ENCODE measurements at places on chromosomes 12 and 14. TPM values are rescaled to one million over a fixed set of nuclear protein-coding genes. Genes with fewer than 3 reads are reported as not detected.

DNA sequence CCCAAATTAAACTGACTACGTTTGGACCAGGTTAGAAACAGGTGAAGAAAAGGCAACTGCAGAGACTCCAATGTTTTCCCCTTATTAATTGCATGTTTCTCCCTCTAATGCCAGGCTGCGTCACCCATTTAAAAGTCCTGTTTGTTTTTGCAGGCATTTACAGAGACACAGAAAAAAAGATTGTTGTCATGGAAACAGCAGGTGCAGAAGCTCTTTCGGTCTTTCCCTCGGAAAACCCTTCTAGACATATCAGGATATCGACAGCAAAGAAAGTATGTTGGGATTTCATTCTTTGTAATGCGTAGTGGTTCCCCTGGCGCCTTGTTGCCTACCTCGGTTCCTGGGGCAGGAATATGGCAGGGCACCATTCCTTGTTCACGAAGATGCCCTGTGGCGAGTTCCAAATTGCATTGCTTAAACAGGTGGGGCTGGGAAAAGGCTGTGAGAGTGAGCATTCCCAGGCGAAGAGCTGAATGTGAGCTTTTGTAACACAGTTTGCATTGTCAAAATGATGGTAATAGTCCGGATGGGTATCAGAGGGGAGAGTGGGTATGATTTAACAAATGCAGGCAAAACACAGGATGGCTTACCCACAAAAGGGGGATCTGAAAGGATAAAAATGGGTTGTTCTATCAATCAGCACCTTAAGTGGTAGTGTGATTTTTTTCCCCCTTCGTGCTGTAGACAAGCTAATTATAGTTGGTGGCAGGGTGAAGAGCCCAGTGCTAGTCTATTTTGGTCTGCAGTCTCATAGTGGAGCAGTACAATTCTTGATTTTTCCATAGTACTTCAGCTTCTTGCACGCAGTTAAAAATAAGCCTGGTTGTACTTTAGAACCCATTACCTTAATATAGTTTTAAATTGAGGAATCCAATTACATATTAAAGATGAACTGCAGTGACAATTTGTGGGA lies 132.4 kb downstream of the GCH1 start:
- peaks cover 28% of the 10 kb centered on the region for H3K27me3 ChIP-seq
- H3K36me3 ChIP-seq: no peaks in the 10 kb centered on the region
- DNase-seq: no peak
- H3K4me3 ChIP-seq: no peak overlapping the region

GRCh38 chr12:93125126-93125525 lies 196.0 kb upstream of the EEA1 start:
- DNase-seq: no peak
- no peaks in the 10 kb centered on the region for H3K36me3 ChIP-seq
- H3K27ac ChIP-seq: no peak overlapping the region
- H3K4me1 ChIP-seq: no peaks in the 10 kb centered on the region
- no peak overlapping the region for H3K4me3 ChIP-seq

DNA sequence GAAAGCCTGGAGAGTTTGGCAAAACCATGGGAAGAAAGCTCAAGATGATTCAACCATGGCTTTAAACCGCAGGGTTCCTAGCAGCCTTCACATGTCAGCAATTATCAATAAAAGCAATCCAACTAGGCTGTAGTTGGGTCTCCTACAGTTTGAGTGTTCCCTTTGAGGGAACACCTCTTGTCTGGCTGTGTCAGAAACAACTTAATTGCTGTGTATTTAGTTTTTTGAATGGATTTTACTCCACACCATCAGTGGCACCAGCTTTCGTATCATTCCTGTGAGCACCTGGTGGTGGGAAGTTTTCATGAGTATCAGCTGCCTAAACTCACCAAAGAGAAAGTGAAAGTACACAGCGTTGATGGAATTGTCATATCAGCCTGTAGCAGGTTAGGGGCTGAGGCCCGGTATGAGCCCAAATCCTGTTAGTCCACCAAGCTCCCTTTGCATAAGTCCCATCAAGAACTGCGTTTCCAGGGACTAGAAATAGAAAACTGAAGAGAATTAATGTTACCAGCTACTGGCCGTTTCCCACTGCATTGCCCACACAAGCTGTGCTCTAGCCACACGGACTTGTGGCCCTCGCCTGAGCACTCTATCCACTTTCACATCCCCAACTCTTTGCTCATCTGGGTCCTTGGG lies 10.9 kb upstream of the IL26 start:
- H3K27me3 ChIP-seq: peaks cover 14% of the 10 kb centered on the region
- H3K27ac ChIP-seq: peak overlapping the region; percentile 79
- peaks cover 3% of the 10 kb centered on the region for H3K36me3 ChIP-seq
- peaks cover 60% of the 10 kb centered on the region for H3K4me1 ChIP-seq
- peak; percentile 28 for DNase-seq

Gene HOXC6
- not detected for total RNA-seq

Gene CMAS
- 39.5 TPM for total RNA-seq

Gene STX2
- total RNA-seq: 11.9 TPM

Measured in activated T-cell treated with anti-CD3 and anti-CD28 coated beads, Interleukin-2, amount 50 U/mL, for 72 hours (primary cell).